Kidney (tissue), 22 donors: ENCODE measurements at places on chromosomes 5 and 9. TPM values are rescaled to one million over a fixed set of nuclear protein-coding genes. Genes with fewer than 3 reads are reported as not detected.

DNA sequence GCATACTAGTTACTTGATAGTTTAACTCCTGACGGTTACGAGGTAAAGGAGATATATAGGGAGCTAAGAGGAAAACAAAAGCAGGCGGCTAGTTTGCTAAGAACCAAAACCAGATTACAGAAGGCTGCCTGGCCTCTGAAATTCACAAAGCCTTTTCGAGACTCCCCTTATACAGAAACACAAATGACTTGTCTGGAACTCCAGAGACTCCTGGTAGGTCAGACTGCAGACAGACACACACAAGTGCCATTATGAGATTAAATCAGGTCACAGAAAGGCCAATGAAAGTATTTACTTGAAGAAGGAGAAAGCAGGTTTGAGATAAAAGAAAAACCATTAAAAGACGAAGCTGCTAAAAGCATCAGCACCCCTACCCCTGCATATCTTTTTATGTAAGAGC, 142.5 kb upstream of the LRRTM2 start:
- no peak overlapping the region for H3K27ac ChIP-seq
- no peaks in the 10 kb centered on the region for H3K4me1 ChIP-seq
- no peaks in the 10 kb centered on the region for H3K27me3 ChIP-seq
- no peak overlapping the region for H3K4me3 ChIP-seq
- peaks cover 3% of the 10 kb centered on the region for H3K36me3 ChIP-seq

GRCh38 chr5:43422143-43422542, 10.0 kb upstream of the CCL28 start:
- H3K4me3 ChIP-seq, result no peak overlapping the region
- DNase-seq, result peak; percentile 35
- peaks cover 2% of the 10 kb centered on the region for H3K4me1 ChIP-seq
- no peak overlapping the region for H3K27ac ChIP-seq
- H3K27me3 ChIP-seq, result no peaks in the 10 kb centered on the region

The SYK gene
- total RNA-seq, result 52.2 TPM

- no peak overlapping the region for H3K27ac ChIP-seq
- no peaks in the 10 kb centered on the region for H3K4me1 ChIP-seq
- H3K36me3 ChIP-seq, result no peaks in the 10 kb centered on the region
- peak; percentile 67 for DNase-seq
These were observed 195.8 kb downstream of the ERCC6L2 start for GRCh38 chr9:96071076-96071814.

- H3K4me1 ChIP-seq, result no peaks in the 10 kb centered on the region
- no peaks in the 10 kb centered on the region for H3K36me3 ChIP-seq
- DNase-seq, result peak; percentile 81
- H3K27me3 ChIP-seq, result no peaks in the 10 kb centered on the region
These were observed 627 bp downstream of the ARRDC1 start for GRCh38 chr9:137606005-137606621.

GRCh38 chr9:137095664-137096517, 9.1 kb downstream of the MAN1B1 start:
- H3K4me3 ChIP-seq, result no peak overlapping the region
- H3K4me1 ChIP-seq, result no peaks in the 10 kb centered on the region

The NR4A3 gene
- total RNA-seq, result 9.1 TPM

DNA sequence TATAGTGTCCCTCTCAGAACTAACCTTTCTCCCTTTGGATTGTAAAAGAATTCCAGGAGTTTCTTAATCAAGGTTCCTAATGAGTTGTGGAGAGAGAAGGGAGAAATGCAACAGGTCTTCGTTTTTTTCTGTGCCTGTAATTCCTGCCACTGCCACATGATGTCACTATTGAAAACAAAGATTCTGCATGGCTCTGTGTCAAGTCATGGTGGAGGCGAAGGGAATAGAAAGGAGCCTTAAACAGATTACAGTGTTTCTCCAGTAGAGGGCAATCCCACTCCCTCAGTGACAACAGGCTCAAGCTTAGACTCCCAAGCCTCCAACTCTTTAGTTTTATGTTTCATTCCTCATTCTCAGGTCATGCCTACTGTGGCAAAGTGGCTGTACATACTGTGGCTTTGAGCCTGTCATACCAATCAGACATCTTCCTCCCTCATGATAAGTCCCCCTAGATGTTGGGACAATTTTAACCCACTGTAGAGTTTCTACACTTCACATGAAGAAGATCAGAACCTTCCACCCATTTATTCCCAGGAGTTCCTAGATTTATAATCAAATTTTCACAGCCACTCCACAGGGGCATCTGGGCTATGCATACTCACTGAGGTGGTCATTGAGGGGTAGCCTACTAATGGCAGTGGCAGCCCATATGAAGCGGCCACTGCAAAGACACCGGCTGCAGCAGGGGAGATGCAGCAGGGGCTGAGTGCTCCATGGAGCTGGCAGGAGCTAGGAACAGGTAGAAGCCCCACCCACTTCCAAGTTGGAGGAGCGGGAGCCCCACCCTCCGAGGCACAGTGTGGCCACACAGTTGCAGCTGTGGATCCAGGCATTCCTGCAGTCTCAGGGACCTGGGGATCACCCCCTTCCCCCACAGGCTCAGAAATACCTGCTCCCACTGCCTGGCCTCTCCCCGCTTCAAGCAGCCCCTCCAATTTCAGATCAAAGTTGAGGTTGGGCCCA, 97.4 kb upstream of the TRIM32 start:
- DNase-seq, result no peak
- H3K4me3 ChIP-seq, result no peak overlapping the region
- H3K27me3 ChIP-seq, result no peaks in the 10 kb centered on the region
- no peak overlapping the region for H3K27ac ChIP-seq

- no peaks in the 10 kb centered on the region for H3K27me3 ChIP-seq
- H3K27ac ChIP-seq, result no peak overlapping the region
- H3K36me3 ChIP-seq, result no peaks in the 10 kb centered on the region
- no peaks in the 10 kb centered on the region for H3K4me1 ChIP-seq
- DNase-seq, result no peak
- no peak overlapping the region for H3K4me3 ChIP-seq
These were observed 16.7 kb upstream of the TRPC7 start for GRCh38 chr5:136382071-136382470.

The LEAP2 gene
- 1.5 TPM for total RNA-seq

The HSPA5 gene
- total RNA-seq, result 358 TPM
